ENCODE measurements at places on chromosomes 7 and 10.

DNA sequence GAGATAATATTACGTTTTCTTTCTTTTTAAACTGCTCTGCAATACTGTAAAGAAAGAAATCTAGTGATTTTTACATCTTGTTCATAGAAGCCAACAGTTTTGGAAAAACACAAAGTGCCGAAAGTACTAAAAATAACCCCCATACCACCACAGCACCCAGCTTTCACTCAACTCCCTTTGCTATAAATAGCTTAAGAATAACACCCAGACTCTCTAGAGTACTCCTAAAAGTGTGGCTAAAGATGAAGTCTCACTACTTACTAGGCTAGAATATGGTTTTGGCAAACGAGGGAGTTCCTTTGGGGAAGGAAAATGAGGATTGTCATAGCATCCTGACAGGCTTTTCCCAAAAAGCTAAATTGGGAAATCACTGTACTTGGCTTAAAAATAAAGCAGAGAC lies 151.8 kb upstream of the ANK3 start:
- no peak for DNase-seq

- no peak for DNase-seq
Observed at GRCh38 chr10:282294-283139, 147.3 kb downstream of the ZMYND11 start.

- no peak for DNase-seq
Observed at GRCh38 chr10:8543361-8544056, 489.0 kb downstream of the GATA3 start.

DNA sequence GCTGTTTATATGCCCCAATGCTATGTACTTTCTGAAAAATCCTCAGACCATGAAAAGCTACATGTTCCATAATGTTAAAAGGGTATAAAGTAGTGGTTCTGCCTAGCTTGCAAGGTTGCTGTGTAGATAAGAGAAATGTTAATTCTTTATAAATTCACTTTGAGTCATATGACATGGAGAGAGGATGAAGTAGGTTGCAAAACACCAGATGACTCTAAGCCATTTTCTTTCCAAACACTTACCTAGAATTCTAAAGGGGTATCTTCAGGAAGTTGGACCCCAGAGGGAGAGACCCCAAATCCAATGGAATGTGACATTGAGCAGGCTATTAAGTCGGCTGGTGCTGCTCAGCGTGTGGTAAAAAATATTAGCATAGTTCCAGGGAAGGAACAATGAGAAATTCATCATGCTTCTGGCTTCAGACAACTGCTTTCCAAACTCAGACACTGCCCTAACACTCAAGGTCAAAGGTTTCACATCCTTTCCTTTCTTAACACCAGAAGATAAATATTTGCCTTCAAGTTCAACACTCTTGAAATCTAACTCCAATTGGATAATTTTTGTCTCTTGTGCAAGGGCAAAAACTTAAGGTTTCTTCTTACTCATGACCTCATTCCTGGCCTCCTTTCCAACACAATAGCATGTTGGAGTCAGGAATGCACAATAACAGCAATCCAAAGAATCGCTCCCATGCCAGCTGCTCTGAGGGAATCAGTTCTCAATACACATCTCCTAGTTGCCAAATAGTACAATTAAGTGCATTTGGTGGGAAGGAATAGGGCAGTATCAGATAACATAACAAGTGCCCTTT lies 100.7 kb upstream of the AFAP1L2 start:
- no peak for DNase-seq

DNA sequence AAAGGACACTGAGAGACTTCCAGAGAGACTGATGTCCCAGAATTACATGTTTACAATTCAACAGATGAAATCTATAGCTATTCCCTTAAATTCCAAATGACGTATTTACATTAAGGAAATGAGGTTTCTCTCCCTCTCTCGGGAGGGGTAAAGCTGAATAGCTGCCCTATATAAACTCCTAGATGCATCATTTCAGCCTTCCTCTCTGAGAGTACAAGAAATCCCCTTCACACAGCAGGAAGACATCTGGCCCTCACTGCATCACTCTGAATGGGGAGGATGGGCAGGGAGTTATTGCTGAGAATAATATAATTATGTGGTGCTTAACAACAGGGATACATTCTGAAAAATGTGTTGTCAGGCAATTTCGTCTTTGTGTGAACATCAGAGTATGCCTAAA lies 11.0 kb downstream of the POT1 start:
- no peak for DNase-seq

GRCh38 chr7:158050978-158051651 lies 536.5 kb downstream of the PTPRN2 start:
- DNase-seq, result no peak

DNA sequence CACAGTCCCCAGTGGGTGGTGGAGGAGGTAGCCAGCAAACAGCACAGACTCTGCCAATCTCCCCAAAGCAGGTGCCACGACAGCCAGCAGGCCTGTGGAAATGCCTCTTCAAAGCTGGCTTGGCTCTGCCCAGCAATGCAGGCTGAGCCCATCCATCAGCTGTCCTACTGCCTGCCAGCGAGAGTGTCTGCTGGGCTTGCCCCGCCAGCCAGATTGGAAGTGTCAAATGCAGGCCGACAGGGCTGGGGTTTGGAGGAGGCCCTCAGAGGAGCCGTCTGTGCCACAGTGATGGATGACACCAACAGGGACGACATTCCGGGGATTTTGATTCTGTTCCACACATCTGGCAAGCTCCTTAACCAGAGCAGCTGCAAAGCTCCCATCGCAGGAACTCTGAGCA lies 16.7 kb downstream of the HABP2 start:
- DNase-seq, result no peak

- no peak for DNase-seq
Observed at GRCh38 chr10:1020460-1020859, 5.2 kb downstream of the IDI2 start.

DNA sequence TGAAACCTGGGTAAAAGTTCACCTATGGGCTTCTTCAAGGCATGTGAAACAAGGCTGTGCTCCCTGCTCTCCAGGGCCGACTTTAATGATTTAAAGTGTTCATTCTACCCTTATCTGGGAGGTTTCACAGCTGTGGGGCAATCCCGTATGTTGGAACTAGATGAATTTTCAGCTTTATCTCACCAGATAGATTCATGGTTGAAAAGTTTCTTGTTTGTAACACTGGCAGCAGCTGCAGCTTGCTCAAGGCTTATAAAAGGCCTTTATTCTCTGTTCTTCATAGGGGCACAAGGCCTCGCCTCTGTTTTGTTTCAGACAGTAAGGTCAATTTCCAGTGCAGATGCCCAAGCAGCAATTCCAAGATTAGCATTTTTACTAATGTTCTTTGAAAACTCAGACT lies 70.4 kb upstream of the DNAJB12 start:
- no peak for DNase-seq
